G401 (cell line): ENCODE measurements at places on chromosomes 11 and 22.

- no peak for DNase-seq
Measured at GRCh38 chr11:70578831-70579230, 180.5 kb downstream of the CTTN start.

DNA sequence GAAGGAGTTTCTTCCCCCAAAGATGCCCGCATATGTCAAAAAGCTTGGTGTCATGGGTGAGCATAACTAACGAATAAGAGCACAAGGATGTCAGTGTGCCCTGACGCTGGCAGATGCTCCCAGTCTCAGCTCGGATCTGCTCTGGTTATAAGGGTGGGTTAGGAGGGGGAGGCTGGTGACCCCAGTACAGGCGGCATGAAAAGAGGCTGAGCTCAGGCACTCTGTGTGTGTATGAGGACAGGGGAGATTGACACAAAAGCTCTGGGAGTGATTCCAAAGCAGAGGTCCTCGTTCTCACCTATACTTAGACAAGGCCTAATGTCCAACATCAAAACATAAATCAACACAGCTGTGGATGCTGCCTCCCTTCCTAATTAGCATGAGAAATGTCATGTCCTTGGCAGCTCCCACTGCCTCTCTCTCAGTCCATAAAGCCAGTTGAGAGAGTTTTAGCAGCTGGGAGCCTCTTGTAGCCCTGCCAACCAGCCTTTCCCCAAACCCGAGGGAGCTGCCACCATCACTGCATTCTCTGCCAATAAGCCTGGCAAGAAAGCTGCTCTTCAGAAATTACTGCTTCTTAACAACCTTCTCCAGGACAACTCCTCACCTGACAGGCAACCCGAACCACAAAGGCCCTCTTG is 59.8 kb downstream of the SC5D start:
- peak; percentile 73 for DNase-seq

GRCh38 chr11:133598906-133599305 is 66.6 kb upstream of the OPCML start:
- no peak for DNase-seq

GRCh38 chr11:11229647-11230046 is 123.4 kb downstream of the CSNK2A3 start:
- no peak for DNase-seq

DNA sequence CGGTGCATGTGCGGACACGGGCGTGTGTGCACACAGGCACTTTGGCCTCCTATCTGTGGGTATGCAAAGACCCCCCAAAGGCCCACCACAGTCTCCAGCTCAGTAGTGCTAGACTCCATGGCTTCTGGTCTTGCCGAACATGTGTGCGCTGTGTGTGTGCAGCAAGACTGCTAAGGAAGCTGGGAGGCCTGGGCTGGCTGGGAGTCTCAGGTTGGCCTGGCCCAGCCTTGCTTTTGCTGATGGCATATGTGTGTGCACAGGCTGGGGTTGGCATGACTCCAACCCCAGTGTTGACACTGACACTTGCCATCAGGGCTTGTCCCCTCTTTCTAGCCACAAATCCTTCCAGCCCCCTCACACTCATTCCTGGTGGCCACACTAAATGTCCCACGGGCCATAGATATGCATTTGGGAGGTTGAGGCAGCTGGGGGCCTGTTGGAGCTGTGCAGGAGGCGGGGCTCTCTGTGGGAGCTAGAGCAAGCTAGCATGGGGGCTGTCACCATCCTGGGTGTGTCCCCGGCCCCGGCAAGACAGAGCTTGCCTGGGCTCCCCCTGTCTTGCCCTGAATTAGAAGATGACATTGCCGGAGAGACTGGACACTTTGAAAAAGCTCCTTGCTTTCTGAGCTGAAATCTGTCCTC is 60.9 kb upstream of the NECTIN1 start:
- DNase-seq: no peak

- DNase-seq: no peak
Measured at GRCh38 chr11:98455500-98456307, 565.0 kb upstream of the CNTN5 start.

DNA sequence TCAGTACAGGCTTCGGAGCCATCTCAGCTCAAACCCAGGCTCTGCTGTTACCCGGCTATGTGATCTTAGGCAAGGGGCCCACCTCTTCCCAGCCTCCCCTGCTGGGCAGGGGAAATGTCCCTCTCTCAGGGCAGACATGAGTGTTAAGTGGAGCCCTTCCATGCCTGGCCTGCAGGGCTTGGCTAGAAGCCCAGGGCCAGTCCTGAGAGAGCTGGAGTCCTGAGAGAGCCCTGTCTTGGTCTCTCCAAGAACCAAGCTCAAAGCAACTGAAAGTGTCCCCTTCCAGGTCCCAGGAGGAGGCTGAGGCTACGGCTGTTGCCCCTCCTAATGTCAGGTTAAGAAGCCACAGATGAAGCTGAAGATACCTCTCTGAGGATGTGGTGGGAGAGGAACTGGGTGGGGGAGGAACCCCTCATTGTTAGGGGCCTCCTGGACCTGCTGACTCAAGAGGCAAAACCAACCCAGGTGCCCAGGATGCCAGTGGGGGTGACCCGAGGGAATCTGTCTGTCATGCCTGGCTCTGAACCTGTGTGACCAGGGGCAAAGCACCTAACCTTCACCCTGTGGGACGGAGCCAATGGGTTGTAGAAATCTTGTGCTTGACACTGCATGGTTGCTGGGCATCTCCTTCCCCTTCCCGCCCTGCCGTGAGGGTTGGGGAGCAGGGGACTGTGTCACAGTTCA is 4.2 kb downstream of the ZP1 start:
- DNase-seq: no peak

DNA sequence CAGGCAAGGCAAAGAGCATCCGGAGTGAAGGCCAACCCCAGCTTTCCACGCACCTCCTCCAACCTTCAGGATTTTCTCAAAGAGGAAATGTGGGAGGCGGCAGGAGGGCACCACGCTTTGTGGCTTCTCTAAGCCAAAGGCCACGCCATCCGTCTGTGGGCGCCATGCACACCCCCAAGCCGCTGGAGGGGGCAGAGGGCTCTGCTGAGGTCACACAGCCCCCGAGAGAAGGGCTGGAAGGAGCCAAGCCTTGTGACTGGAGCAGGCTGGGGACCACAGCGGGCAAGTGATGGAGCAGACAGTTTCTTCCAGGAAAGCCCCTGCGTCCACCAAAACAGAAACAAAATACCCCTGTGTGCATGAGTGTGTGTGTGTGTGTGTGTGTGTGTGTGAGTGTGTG is 527.4 kb downstream of the BRD1 start:
- DNase-seq: no peak

DNA sequence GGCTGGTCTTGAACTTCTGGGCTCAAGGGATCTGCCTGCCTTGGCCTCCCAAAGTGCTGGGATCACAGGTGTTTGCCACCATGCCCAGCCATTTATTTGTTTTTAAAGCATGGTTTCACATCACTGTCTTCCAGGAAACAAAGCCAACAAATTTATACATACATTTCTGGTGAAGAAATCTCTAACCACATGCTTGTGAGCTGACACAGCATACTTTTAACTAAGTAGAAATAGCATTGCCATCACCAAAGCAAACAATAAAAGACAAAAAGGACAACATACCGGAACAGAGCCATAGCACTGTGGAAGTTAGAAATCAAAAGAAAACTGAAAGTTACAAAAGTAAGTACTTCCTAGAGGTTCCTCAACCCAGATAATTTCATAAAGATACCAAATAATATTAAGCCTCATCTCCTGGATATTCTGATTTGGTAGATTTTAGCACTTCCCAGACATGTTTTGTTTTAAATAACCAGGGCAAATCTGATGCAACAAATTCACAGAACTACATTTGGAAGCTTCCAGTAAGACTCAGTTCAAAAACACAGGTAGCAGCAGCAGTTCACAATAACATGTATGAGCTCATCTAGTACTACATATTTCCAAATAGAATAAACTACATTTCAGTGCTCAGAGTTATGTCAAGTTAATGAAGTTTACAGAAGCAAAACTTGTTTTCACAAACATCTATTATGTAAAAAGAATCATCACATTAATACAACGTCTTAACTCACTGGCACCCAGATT is 70.6 kb downstream of the RRAS2 start:
- no peak for DNase-seq

DNA sequence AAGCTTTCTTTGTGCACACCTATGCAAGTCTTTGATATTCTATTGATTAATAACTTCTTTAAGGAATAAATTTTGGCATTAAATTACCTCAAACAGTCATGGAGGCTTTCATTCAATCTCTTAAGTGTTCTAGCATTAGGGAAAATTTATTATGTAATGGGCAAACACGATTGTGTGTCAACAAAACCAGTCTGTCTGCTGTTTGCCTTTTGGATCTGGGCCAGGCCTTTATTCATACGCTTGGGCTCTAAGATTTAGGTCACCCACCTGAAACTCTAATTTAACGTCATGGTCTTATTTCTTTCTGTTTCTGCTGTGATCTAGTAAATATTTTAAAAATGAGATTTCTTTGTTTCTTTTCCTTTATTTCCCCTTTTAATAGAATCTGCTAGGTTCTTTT is 1270.6 kb downstream of the LRRC4C start:
- peak; percentile 53 for DNase-seq

DNA sequence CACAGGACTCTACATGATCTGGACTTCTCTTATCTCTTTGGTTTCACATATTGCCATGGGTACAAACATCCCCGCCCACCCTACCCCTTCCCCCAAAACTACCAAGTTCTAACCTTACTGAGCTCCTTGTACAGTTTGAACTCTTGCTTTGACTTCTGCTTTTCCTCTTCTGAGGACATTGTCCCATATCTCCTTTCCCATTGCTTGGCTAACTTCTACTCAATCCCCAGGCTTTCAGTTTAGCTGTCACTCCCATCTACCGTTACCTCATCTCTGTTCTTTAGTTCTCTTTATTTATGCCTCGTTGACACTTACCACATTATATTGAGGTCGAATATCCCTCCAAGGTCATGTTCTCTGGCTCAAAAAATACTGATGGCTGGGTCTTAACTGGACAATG is 393.5 kb upstream of the CADM1 start:
- DNase-seq: no peak

GRCh38 chr11:24312464-24313238 is 184.2 kb upstream of the LUZP2 start:
- DNase-seq: no peak

GRCh38 chr22:50529897-50530579 is at the start of gene TYMP:
Gene TYMP, minus strand, starts transcription at chr22:50530012. Its CDS starts 303 bp downstream, at chr22:50529709.
- no peak for DNase-seq

DNA sequence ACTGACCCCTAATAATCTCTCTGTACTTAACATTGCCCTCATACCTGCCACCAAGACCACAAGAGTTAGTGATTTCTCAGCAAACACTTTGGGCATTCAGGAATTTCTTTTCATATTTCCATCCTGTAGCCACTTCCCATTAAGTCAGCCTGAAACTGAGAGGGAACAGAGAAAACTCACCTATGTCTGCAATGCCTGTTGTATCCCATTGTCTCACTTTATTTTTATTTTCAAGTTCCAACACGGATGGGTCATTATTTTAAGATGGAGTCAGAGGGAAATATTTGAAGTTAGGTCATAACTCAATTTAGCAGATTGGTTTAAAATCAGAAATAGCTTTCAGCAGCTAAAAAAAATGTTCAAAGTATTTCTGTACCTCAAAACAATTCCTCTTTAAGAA is 937.8 kb upstream of the CHORDC1 start:
- no peak for DNase-seq

DNA sequence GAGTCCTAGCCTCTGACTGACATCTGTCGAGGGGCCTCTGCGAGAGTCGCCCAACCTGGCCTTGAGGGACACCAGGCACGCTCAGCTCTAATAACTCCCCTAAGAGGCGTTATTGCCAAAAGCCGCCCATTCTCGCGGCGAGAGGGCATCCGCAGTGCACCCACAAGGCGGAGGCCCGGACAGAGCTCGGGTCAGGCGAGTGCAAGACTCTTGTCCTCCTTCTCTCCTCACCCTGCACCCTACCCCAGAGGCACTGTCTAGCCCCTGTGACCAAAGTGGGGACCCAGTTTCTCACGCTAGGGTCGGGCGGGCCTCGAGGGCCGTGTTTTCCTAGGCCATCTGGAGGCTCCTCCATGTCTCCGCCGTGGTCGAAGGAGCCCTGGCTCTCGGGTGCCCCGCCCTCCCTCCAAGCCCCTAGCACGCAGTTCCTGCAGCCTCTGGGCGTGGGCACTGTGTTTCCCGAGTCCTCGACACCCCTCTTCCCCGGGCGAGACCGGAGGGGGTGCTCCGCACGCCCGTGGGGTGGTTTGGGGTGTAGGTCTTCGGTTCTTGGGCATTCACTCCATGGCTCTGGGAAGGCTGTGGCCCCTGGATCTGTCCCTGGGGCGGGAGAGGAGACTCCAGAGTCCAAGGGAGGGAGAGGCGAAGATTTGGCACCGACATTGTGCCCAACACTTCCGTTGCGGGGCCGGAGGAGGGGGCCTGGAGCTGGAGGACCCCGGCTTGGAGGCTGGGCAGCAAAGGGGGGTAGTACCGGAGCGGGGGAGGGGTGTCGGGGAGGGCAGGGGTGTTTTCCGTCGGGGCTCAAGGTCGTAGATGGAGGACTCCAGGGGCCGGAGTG is 1.0 kb downstream of the CHRM4 start:
- no peak for DNase-seq

DNA sequence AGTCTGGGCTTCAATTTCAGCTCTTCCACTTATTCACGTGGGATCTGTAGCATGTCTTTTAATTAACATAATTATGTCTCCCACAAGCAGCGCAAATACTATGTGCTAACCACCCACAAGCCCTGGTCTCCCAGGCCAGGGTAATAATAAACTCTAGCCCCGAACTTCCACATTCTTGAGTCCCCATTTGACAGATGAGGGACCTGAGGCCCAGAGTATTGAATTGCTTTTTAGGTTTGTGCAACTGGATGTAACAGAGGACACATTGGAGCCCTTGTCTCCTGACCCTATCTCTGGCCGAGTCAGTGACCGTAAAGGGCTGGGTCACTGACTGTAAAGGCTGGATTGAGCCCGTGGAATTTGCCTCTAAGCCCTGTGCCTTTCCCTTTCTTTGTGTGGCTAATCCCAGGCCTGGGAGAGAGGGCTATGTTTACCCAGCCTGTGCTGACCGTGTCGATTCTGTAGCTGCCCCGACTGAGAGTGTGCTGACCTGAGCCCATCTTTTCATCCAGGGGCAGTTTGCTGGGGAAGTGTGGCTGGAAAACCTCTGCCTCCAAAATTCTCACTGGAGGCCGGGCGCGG is 3.9 kb downstream of the CRYBB2 start:
- no peak for DNase-seq
